Spinal cord (tissue), 10 donors: ENCODE measurements at places on chromosomes 13 and 19. TPM values are rescaled to one million over a fixed set of nuclear protein-coding genes. Genes with fewer than 3 reads are reported as not detected.

GRCh38 chr13:29436291-29436690 is 159.2 kb downstream of the SLC7A1 start:
- no peak overlapping the region for H3K27ac ChIP-seq
- no peak overlapping the region for H3K4me3 ChIP-seq
- DNase-seq: no peak
- no peaks in the 10 kb centered on the region for H3K27me3 ChIP-seq

- H3K27ac ChIP-seq: no peak overlapping the region
- no peak overlapping the region for H3K4me3 ChIP-seq
- H3K36me3 ChIP-seq: peaks cover 4% of the 10 kb centered on the region
- no peaks in the 10 kb centered on the region for H3K4me1 ChIP-seq
- no peaks in the 10 kb centered on the region for H3K27me3 ChIP-seq
Observed at GRCh38 chr13:100330662-100331061, 241.8 kb downstream of the PCCA start.

The CRB3 gene
- polyA plus RNA-seq: 1.2 TPM

- no peak overlapping the region for H3K4me3 ChIP-seq
- DNase-seq: no peak
Observed at GRCh38 chr13:111924678-111925075, 142.3 kb upstream of the SOX1 start.

DNA sequence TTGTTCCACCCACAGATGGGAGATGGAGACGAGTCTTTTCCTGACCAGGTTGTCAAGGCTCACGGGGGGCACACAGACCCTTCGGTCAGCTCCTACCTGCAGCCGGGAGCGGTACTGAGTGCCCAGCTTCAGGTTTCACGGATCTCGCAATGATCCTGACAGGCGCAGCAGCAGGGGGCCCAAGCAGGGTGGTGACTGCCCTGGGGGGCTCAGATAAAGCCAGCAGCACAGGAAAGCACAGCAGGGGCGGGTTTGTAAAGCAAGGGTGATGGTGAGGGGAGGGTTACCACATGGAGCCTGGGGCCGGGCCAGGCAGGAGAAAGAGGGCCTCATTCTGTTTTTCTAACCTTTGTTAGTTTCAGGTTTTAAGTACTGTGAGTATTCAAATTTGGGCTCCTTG is 41.7 kb upstream of the ATP11A start:
- H3K36me3 ChIP-seq: no peaks in the 10 kb centered on the region
- no peak overlapping the region for H3K27ac ChIP-seq
- peaks cover 3% of the 10 kb centered on the region for H3K4me1 ChIP-seq
- no peak overlapping the region for H3K4me3 ChIP-seq

- no peak overlapping the region for H3K27ac ChIP-seq
- no peak for DNase-seq
- H3K36me3 ChIP-seq: no peaks in the 10 kb centered on the region
- H3K4me1 ChIP-seq: peaks cover 5% of the 10 kb centered on the region
Observed at GRCh38 chr13:22235285-22235949, 564.5 kb downstream of the FGF9 start.

- no peak overlapping the region for H3K27ac ChIP-seq
- peaks cover 12% of the 10 kb centered on the region for H3K36me3 ChIP-seq
- H3K4me3 ChIP-seq: no peak overlapping the region
Observed at GRCh38 chr19:14203177-14203576, 2.8 kb downstream of the ADGRL1 start.

The SMAD9 gene
- polyA plus RNA-seq: 45.0 TPM

DNA sequence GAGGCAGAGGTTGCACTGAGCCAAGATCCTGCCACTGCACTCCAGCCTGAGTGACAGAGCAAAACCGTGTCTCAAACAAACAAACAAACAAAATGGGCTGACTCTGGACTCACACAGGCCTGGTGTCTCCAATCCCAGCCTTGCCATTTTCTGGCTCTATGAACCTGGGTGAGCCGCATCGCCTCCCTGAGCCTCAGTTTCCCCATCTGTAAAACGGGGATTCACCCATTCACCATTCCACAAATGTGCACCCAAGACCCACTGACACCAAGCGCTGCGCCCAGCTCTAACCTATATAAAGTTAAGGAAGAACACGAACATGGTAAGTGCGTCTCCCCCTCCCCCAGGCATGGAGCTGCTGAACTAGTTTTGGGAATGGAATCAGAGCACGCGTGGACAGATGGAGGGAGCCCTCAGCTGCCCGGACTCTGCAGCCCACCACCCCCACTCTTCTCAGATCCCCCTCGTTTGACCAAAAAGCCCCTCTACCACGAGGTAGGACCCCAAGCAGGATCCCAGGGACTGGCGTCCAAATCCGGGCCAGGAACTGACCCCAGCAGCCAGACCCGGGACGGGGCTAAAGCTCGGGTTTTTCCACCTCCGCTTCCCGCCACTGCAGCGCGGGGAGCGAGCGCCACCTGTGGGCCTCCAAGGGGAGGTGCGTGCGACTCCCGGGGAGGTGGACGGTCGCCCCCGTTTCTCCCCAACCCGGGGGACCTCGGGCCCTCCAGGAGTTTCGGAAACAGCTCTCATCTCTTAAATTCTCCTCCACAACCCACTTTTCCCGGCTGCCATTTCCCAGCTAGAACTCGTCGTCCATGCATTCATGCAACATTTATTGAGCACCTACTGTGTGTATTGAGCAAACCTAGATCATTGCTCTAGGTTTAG is 33.0 kb upstream of the ADGRE5 start:
- peak overlapping the region; percentile 40 for H3K4me3 ChIP-seq
- H3K27ac ChIP-seq: no peak overlapping the region
- peak; percentile 75 for DNase-seq
- no peaks in the 10 kb centered on the region for H3K36me3 ChIP-seq

The CGB5 gene
- polyA plus RNA-seq: not detected

DNA sequence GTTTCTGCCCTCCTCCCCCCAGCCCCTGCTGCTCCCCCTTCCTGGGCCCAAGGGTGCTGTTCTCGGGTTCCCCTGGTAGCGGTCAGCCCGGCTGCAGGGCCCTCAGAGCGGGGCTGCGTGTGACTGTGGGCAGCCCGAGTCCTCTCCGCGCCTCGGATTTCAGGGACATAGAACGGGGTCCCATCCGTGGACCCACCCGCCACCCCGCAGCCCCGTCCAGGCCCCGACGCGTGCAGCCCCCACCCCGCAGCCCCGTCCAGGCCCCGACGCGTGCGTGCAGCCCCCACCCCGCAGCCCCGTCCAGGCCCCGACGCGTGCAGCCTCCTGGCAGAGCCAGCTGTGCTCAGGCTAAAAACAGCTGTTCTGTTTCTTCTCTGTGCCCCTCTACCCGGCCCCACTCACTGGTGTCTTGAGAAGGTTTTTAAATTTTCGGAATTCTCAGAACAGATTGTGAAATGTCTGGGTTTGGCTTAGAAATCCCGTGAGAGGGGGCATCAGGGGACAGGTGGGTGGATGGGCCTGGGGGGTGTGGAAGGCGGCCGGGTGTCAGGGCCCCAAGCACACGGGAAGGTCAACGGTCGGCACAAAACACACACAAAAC is 5.5 kb upstream of the PRTN3 start:
- no peak for DNase-seq
- no peaks in the 10 kb centered on the region for H3K36me3 ChIP-seq
- H3K27me3 ChIP-seq: peaks cover 2% of the 10 kb centered on the region
- no peak overlapping the region for H3K4me3 ChIP-seq
- H3K4me1 ChIP-seq: peaks cover 3% of the 10 kb centered on the region

DNA sequence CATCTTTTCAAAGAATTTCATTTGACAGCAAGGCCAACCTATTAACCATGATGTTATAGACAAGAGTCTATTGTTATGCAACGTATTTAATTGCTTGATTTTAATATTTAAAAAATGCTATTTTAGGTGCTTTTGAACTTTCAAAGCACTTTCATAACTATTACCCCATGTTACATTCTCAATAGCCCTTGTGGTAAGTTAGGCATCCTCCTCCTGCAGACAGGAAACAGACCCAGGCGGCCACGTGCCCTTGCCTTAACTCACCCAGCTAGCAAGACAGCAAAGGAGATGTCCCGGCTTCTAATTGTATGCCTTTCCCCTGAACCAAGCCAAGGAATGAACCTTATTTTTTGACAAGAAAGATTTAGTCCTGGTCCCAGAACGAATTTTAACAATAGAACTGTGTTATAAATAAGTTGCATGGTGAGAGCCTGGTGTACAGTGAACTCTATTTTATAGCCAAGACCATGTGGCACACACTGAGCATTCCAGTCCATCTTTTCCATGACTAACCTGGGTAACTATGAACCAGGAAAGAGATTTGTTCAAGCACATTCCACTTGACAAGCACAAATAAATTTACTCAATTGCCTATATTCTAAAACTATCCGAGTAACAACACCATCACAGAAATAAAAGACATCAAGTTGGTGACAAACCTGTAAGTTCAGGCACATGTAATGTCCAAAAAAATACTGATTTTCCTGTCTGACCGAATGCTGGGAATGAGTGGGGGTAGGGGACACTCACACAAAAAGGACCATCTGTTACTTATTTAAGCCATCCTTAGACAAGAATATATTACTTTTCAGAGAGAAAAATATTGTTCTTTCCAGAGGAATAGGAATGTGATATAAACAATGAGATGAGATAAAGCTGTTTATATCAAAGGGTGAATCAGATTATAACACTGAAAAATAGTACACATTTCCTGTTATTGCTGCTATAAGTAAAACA is 163.0 kb downstream of the EFNB2 start:
- H3K4me3 ChIP-seq: no peak overlapping the region
- H3K27ac ChIP-seq: no peak overlapping the region
- H3K36me3 ChIP-seq: no peaks in the 10 kb centered on the region
- DNase-seq: no peak
- H3K27me3 ChIP-seq: no peaks in the 10 kb centered on the region

GRCh38 chr19:4013886-4014540 is 6.5 kb downstream of the PIAS4 start:
- H3K4me3 ChIP-seq: no peak overlapping the region
- peaks cover 91% of the 10 kb centered on the region for H3K36me3 ChIP-seq
- H3K27ac ChIP-seq: peak overlapping the region; percentile 10

GRCh38 chr13:46603165-46603603 is 50.2 kb downstream of the LRCH1 start:
- H3K27ac ChIP-seq: no peak overlapping the region
- H3K27me3 ChIP-seq: no peaks in the 10 kb centered on the region
- H3K4me3 ChIP-seq: no peak overlapping the region
- no peaks in the 10 kb centered on the region for H3K36me3 ChIP-seq

GRCh38 chr13:77729502-77730221 is 32.2 kb downstream of the SLAIN1 start:
- no peak overlapping the region for H3K4me3 ChIP-seq
- DNase-seq: no peak
- H3K36me3 ChIP-seq: peaks cover 4% of the 10 kb centered on the region
- H3K27ac ChIP-seq: no peak overlapping the region
- no peaks in the 10 kb centered on the region for H3K27me3 ChIP-seq

GRCh38 chr13:49248622-49249002 is 887 bp downstream of the CDADC1 start:
- no peaks in the 10 kb centered on the region for H3K36me3 ChIP-seq
- peak overlapping the region; percentile 94 for H3K4me3 ChIP-seq
- peak overlapping the region; percentile 91 for H3K27ac ChIP-seq
- H3K4me1 ChIP-seq: no peaks in the 10 kb centered on the region
- no peak for DNase-seq

DNA sequence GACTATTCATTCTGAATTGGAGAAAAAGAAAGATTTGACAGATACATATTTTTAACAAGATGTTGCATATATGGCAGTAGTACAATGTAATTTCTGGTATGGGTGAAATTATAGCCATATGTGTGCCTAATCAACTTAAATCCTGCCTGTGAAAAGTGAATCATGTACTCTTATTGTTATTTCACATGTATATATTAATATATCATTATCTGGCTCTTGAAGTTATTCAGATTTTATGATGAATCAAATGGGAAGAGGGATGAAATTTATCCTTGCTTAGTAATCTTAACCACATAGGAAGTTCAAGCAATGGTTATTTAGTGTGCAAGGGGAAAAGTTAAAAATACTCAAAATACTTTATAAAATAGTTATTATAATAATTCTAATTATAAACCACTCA is 80.5 kb downstream of the GPC6 start:
- H3K4me3 ChIP-seq: no peak overlapping the region
- DNase-seq: no peak
- H3K36me3 ChIP-seq: no peaks in the 10 kb centered on the region
- H3K27ac ChIP-seq: no peak overlapping the region
- peaks cover 2% of the 10 kb centered on the region for H3K4me1 ChIP-seq

The CFAP97D2 gene
- 3.0 TPM for polyA plus RNA-seq

DNA sequence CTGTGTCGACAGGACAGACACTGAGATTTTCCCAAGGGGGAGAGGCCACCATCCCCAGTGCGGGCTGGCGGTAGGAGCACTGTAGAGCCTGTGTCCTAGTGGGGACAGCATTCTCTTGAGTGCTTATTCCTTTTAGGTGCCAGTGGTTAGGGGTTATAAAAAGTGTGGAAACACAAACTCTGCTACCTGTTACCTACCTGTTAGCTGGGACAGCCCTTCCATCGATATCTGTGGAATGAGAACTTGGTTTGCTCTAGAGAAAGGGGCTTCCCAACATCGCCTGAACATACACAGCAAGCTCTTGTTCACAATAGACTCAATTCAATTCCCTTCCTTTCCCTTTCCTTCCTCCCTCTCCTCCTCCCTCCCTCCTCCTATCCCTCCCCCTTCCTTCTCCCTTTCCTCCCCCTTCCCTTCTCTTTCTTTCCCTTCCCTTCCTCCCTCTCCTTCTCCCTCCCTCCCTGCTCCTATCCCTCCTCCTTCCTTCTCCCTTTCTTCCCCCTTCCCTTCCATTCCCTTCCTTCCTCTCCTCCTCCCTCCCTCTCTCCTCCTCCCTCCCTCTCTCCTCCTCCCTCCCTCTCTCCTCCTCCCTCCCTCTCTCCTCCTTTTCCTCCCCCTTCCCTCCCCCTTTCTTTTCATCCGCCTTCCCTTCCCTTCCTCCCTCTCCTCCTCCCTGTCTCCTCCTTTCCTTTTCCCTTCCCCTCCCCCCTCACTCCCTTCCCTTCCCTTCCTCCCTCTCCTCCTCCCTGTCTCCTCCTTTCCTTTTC is 188.5 kb downstream of the URI1 start:
- no peaks in the 10 kb centered on the region for H3K4me1 ChIP-seq
- H3K36me3 ChIP-seq: no peaks in the 10 kb centered on the region
- H3K27ac ChIP-seq: no peak overlapping the region
- H3K27me3 ChIP-seq: no peaks in the 10 kb centered on the region

DNA sequence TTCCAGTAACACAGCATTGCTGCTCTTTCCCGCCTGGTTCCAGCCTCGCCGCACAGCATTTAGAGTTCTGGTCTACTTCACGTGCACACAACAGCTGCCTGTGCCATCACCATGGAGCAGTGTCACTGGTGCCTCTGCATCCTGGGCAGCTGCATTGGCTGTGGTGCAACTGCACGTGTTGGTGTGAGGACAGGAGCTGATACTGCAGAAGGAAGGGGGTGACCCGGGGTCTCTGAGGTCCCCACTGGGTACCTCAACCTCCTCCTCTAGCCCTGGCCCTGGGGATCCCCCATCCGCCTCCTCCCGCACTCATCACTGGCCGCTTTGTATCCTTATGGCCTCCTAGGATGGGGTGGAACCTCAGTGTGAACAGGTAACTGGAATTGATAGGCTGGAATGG is 112.5 kb downstream of the SOX1 start:
- DNase-seq: no peak
- H3K4me3 ChIP-seq: no peak overlapping the region
- peaks cover 3% of the 10 kb centered on the region for H3K27me3 ChIP-seq
- no peak overlapping the region for H3K27ac ChIP-seq
